ENCODE measurements at places on chromosomes 11 and 22.

DNA sequence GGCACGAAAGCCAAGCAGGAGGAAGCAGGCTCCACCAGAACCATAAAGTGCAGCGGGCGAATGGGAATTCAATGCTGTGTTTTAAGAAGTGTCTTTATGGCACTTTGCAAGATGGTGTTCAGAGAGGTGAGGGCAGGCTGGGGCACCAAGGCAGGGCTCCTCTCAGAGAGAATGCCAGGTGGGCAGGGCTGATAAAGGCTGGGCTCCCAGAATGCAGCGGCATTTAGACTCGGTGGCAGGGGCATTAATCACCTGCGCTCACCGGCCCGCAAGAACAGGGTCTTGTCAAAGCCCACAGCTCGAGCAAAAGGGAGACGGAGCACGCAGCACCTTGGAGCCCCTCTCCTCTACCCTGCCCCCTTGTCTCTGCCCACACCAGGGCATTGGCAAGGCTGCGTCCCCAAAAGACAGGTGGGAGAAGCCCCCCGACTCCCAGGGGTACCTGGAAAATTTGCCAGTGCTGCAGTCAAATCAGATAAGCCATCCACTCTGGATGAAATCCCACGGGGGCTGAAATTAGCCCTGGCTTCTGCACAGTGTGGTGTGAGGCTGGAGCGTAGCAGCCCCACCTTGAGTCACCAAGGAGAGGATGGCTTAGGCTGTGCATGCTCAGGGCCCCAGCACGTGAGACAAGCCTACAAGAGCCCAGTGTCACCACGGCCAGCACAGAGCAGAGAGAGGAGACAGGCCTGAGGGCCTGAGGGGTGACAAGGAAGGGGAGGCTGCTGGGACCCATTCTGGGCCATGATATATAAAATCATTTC lies 8.1 kb downstream of the MACROD1 start:
- no peak for DNase-seq

DNA sequence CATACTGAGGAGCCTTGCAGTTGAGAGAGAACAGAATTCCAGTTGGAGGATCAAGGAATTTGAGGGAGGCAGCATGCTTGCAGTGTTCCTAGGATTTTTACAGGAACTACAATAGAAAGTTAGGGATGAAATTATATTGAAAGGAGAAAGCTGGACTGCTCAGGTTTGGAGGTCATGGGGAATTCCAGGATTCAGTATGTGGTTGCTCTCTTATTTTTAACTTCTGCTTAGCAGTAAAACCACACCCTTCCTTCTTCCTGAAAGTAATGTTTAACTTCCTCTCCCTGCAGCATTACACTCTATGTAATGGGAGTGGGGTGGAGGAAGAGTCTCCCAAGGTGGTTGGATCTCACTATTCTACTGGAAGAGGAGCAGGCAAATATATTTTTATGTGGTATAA lies 31.3 kb downstream of the CTNND1 start:
- DNase-seq, result no peak

DNA sequence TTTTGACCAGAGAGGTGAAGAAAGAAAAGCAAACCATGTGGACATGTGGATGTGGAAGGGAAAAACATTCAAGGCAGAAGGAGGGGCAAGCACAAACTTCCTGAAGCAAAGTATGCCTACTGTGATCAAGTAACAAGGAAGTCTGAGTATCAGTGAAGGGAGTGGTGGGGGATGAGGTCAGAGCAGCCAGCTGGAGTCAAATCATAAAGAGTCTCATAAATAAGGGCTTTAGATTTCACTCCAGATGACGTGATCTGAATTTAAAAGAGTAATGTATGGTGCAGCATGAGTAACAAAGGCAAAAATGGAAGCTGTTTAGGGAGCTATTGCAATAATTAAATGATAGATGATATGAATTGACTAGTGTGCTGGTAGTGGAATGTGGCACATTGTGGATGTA lies 665.4 kb upstream of the CCDC90B start:
- no peak for DNase-seq

DNA sequence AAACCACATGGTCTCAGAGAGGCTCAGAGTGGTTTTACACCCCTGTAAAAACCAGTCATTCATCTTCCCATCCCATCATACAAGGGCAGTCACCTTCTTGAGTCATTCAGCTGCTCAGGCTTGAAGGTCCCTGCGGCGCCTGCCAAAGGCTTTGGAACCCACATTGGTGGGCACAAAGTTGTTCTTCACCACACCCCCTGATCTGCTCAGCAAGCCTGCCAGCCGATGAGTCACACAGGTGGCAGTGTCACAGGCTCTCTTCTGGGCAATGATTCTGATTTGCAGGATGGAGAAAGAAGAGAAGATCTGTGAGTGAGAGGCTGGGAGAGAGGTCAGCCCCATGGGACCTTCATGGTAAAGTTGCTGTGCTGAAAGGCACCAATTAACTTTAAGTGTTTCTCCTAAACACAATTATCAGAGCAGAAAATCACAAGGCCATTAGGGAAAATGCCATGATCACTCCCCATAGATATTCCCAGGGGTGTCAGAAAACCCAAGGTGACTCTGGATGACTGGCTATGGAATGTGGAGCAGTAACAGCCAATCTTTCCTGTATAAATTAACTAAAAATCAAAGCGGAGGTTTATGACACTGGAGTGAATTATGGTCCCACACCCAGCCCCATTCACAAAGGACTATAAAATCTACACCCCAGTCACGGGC lies 4.4 kb downstream of the CALCA start:
- DNase-seq, result no peak

DNA sequence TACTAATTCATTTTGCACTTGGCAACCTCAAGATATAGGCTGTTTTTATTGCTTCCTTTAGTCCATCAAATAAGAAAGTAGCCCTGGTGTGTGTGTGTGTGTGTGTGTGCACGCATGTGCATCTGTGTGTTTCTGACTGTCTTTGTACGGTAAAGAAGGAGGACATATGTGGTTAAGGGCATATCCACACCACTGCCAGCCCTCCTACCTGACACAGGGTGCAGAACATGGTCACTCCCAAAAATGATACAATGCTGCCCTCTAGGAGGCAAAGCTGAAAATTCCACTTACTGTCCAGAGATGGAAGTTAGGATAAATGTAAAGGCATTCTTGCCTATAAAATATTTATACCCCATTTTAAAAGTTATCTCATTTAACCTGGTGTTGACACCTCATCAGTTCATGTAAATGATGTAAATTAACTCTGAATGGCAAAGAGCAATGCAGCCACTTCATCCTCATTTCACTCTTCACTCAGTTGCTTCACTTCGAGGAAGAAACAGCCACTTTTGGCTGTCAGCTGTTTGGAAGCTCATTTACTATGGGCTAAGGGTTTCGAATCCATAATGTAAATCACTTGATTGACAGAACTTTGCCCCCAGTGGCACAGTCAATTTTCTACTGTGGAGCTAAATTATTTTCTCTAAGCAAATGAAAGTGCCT lies 83.1 kb upstream of the MTNR1B start:
- peak; percentile 43 for DNase-seq

- DNase-seq, result no peak
Measured at GRCh38 chr11:9029422-9029821, 25.6 kb upstream of the NRIP3 start.

DNA sequence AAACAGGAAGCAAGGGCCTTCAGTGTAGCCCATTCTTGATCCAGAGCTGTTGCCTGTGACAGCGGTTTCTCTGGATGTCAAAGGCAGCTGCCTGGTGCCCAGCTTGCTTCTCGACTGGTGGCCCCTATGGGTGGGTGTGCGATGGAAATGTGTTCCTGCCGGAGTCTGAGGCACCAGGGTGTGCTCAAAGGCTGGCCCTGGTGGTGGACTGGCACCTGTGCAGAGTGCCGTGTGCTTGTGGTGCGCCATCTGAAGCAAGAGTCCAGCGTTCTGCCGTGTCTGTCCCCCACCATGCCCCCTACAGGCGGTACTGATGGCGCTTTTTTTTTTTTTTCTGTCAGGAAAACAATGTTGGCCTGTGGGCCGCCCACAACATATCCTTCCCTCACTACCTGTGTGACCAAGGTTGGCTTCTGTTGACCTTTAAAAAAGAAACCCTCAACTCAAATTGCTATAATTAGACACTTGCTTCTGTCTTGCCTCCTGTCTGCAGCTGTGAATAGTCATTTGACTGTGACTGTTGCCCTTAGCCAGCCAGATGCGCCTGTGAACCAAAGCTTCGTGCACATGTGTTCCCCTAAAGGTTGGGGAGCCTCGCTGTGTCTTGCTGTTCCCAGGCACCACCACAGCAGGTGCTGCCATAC lies 4.7 kb upstream of the RANBP1 start:
- peak; percentile 19 for DNase-seq

GRCh38 chr11:101323997-101324396 lies 194.4 kb upstream of the PGR start:
- no peak for DNase-seq

- DNase-seq, result no peak
Measured at GRCh38 chr11:69010361-69010891, 2.6 kb downstream of the MRGPRF start.

- no peak for DNase-seq
Measured at GRCh38 chr11:10920875-10921274, 63.0 kb upstream of the ZBED5 start.

GRCh38 chr11:47107744-47108143 lies 68.9 kb downstream of the ARFGAP2 start:
- no peak for DNase-seq

GRCh38 chr11:61756452-61757212 lies 4.2 kb downstream of the MYRF start:
- no peak for DNase-seq

DNA sequence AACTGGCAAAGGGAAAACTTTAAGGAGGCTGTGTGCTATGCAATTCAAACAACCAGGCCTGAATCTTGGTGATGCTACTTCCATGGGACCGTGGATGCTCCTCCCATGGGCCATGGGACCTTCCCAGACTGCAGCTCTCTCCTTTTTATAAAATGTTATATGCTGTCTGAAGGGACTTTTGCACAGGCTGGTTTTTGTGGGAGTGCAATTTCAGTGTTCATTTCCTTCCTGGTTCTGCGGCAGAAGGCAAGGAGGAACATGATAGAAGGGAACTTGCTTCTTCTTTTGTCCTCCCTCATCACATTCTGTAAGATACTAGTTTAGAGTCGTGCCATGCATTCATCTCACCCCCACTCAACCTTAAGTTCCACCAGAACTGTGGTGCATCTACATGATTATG lies 68.9 kb downstream of the C11orf58 start:
- DNase-seq, result no peak

GRCh38 chr22:23909296-23909898 lies 15.2 kb downstream of the MIF start:
- DNase-seq, result no peak

DNA sequence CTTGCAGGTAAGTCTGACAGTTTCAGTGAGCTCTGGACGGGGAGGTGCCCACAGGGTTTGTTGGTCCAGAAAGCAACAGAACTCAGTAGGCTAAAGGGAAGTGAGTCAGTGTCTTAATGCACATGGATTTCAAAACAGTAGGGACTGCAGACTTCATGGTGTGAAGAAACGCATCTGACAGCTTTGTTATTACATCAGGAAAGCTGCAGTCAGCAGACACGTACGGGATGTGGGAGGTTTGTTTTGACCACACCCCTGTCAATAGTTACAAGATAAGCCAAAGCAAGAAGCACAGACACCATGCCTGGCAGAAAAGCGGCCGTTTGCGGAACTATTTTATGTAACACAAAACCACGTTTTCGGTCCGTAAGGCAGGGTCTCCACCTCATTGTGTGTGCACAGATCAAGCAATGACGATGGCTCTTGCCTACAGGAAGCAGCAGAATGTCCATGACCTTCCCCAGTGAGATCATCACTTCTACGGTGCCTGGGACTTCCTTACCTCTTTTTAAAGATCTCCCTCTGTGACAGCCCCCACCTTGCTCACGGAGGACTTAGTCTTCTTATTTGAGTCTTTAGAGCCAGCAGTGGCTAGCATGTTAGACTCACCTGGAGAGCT lies 58.2 kb upstream of the FTH1 start:
- DNase-seq, result peak; percentile 85

DNA sequence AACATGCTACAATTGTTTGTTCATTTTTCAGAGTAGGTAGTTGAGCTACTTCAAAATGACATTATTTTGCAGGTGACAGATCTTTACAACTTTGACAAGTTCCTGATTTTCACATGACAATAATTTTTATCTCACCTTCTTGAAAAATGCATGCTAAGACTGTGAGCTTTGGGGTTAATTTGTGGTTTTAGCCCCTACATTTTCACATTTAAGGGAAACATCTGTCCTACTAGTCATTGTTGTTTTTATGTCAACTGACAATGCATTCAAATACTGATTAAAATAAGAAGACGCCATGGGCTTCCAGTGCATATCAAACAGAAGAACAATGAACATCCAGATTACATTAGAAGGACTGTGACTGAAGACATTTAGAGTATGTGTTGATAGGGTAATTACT lies 1470.8 kb upstream of the TENM4 start:
- no peak for DNase-seq

DNA sequence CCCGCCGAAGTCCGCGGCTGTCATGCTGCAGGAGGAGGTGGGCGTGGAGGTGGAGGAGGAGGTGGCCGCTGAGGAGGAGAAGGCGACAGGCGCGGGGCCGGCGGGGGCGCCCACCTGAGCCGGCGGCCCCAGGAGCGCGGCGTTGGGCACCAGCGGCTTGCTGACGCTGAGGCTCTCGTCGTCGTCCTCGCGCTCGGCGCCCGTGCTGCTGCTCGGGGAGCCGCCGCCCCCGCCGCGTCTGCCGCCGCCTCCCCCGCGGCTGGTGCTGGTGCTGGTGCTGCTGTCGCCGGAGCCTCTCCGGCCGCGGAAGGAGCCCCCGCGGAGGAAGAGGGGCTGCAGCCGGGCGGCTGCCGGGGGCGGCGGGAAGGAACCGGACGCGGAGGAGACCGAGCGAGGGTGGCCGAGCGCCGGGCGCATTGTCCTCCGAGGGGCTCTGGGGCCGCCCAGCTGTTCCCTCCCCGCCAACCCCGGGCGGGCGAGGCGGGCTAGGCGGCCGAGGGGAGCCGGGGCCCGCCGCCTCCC lies 388 bp downstream of the TMEM121B start:
- no peak for DNase-seq

GRCh38 chr11:57668434-57668782 lies 494 bp downstream of the ZDHHC5 start:
- DNase-seq, result no peak

DNA sequence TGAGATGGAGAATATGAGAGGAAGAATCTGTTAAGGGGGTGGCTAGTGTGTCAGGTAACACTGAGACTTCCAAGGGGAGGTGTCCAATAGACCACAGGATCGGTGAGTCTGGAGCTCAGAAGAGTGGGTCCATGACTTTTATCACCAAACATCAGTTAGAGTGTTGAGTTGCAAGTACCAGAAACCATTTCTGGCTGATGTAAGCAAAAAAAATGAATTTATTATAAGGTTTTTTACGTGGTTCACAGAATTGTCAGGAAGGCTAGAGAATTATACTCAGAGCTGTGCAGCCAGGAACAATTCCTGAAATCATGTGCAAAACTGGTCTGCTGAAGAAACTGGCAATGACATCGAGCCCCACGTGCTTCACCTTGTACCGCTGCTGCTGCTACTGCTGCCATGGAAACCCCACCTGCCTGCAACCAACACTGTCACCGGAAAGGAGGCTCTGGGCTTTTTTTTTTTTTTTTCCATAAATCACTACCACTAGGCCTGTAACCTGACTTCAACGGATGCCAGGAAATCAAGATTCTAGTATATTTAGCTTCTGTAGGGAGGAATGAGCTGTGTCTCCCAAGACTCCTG lies 16.6 kb upstream of the STK33 start:
- DNase-seq, result no peak

GRCh38 chr11:10941871-10942270 lies 84.0 kb upstream of the ZBED5 start:
- no peak for DNase-seq
